Fibroblast of lung (primary cell): ENCODE measurements at places on chromosomes 13 and 19. TPM values are rescaled to one million over a fixed set of nuclear protein-coding genes. Genes with fewer than 3 reads are reported as not detected.
A peak's percentile ranks its signal among the peaks of the same experiment; 100 is the strongest.

- no peaks in the 10 kb centered on the region for H3K36me3 ChIP-seq
- H3K27me3 ChIP-seq, result peaks cover 37% of the 10 kb centered on the region
- H3K27ac ChIP-seq, result no peak overlapping the region
- H3K4me3 ChIP-seq, result no peak overlapping the region
- DNase-seq, result peak; percentile 3
Observed at GRCh38 chr13:52845766-52846566, 2.5 kb downstream of the PCDH8 start.

- no peaks in the 10 kb centered on the region for H3K4me1 ChIP-seq
- no peaks in the 10 kb centered on the region for H3K36me3 ChIP-seq
- DNase-seq, result no peak
- H3K27ac ChIP-seq, result no peak overlapping the region
- H3K4me3 ChIP-seq, result no peak overlapping the region
- no peaks in the 10 kb centered on the region for H3K27me3 ChIP-seq
Observed at GRCh38 chr13:74191410-74191809, 57.2 kb upstream of the KLF12 start.

DNA sequence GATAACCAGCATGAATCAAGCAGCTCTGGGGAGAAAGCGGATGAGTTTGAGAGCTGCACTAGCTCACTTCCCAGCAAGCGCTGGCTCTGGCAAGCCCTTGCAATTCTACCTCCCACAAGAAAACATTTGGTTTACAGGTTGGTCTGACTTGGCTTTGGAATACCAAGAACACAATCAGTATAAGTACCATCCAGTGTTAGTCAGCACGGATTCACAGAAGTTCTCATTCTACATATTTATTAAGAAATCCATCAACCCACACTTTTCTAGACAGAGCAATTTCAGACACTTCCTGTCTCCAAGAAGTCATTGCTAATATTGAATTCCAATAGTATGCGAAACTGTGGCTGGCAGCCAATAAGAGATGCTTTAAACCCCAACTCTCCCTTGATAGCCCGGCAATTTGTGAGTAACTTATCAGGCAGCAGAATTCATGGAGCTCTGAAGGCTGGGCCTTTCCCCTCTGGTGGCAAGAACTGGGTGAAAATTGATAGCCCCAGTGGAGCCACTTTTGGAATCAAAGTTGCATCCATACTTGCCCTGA is 59.4 kb upstream of the WASF3 start:
- H3K4me3 ChIP-seq, result no peak overlapping the region
- H3K4me1 ChIP-seq, result peaks cover 20% of the 10 kb centered on the region
- H3K27me3 ChIP-seq, result no peaks in the 10 kb centered on the region
- H3K27ac ChIP-seq, result peak overlapping the region; percentile 26
- peak; percentile 97 for DNase-seq
- H3K36me3 ChIP-seq, result no peaks in the 10 kb centered on the region

- H3K4me1 ChIP-seq, result no peaks in the 10 kb centered on the region
- H3K27me3 ChIP-seq, result no peaks in the 10 kb centered on the region
- peaks cover 3% of the 10 kb centered on the region for H3K36me3 ChIP-seq
- no peak overlapping the region for H3K4me3 ChIP-seq
- no peak overlapping the region for H3K27ac ChIP-seq
- DNase-seq, result no peak
Observed at GRCh38 chr19:10546817-10547216, 3.1 kb downstream of the ATG4D start.

GRCh38 chr19:21709464-21709863 is 57.9 kb downstream of the ZNF100 start:
- no peaks in the 10 kb centered on the region for H3K27me3 ChIP-seq
- no peak overlapping the region for H3K4me3 ChIP-seq
- H3K4me1 ChIP-seq, result no peaks in the 10 kb centered on the region
- H3K36me3 ChIP-seq, result no peaks in the 10 kb centered on the region
- no peak for DNase-seq
- H3K27ac ChIP-seq, result no peak overlapping the region

GRCh38 chr13:113005076-113005865 is 36.3 kb downstream of the MCF2L start:
- peaks cover 12% of the 10 kb centered on the region for H3K27me3 ChIP-seq
- no peak overlapping the region for H3K4me3 ChIP-seq
- DNase-seq, result no peak

GRCh38 chr19:32471095-32471494 is 65.5 kb downstream of the DPY19L3 start:
- H3K36me3 ChIP-seq, result no peaks in the 10 kb centered on the region
- no peak for DNase-seq
- no peaks in the 10 kb centered on the region for H3K4me1 ChIP-seq
- H3K27ac ChIP-seq, result no peak overlapping the region
- no peaks in the 10 kb centered on the region for H3K27me3 ChIP-seq

- H3K27me3 ChIP-seq, result no peaks in the 10 kb centered on the region
- H3K4me1 ChIP-seq, result no peaks in the 10 kb centered on the region
- H3K36me3 ChIP-seq, result no peaks in the 10 kb centered on the region
- H3K27ac ChIP-seq, result no peak overlapping the region
Observed at GRCh38 chr13:59856281-59856810, 307.4 kb downstream of the DIAPH3 start.

- no peak overlapping the region for H3K27ac ChIP-seq
- H3K4me1 ChIP-seq, result peaks cover 5% of the 10 kb centered on the region
- H3K36me3 ChIP-seq, result no peaks in the 10 kb centered on the region
- DNase-seq, result no peak
Observed at GRCh38 chr13:77388944-77389624, 62.2 kb upstream of the MYCBP2 start.

DNA sequence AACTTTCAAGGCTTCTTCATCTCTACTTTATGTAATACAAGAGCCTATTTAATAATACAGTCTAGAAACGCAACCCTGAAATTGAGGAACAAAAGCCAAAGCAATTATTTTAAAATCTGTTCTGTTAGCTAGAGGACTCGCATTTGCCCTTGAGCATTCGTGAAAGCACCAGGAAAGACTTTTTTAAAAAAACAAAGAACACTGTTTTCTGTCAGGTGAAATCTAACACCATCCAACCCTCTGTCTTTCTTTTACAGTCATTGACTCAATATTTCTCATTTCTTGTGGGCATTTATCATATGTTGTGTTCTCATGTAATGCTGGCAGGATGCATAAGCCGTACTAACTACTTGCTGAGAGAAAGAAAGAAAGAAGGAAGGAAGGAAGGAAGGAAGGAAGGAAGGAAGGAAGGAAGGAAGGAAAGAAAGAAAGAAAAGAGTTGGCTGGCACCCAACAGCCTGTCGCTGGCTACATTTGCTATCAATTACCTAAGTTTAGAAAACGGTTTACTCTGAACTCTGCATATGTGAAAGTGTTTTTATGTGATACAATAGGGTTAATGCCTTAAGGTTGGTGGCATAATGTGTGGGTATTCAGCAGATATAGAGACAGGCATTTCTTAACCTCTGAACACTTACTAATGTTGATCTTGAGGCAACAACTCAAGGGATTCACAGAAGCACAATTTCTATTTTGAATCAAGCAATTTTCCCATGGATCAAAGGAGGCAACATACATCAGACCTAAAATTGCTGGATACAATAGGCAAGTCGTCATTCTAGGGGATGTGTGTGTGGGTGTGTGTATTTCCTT is 445.4 kb downstream of the DCT start:
- no peak overlapping the region for H3K27ac ChIP-seq
- DNase-seq, result peak; percentile 15

- H3K4me3 ChIP-seq, result no peak overlapping the region
- DNase-seq, result no peak
- H3K27ac ChIP-seq, result no peak overlapping the region
Observed at GRCh38 chr19:50398675-50399367, 14.7 kb downstream of the POLD1 start.

- DNase-seq, result no peak
- no peaks in the 10 kb centered on the region for H3K4me1 ChIP-seq
- no peak overlapping the region for H3K27ac ChIP-seq
- no peak overlapping the region for H3K4me3 ChIP-seq
- no peaks in the 10 kb centered on the region for H3K36me3 ChIP-seq
Observed at GRCh38 chr13:41019578-41020347, 647 bp upstream of the ELF1 start.

GNA15 gene
- not detected in 2 replicates for total RNA-seq

DAND5 gene
- total RNA-seq, result not detected in 2 replicates

TEX101 gene
- total RNA-seq, result not detected in 2 replicates

PSG6 gene
- total RNA-seq, result 0.17 TPM in 1 of 2 replicates, not detected in the other

ZIM2 gene
- under 0.01 TPM in 1 of 2 replicates, not detected in the other for total RNA-seq

TUBB4A gene
- total RNA-seq, result not detected in 2 replicates

FAAP24 gene
- 1.3 and 2.3 TPM in 2 replicates for total RNA-seq

TMEM255B gene
- 0.26 and 10.4 TPM in 2 replicates for total RNA-seq

KIR2DL3 gene
- not detected in 2 replicates for total RNA-seq
